ENCODE measurements at places on chromosomes 2 and 18.

DNA sequence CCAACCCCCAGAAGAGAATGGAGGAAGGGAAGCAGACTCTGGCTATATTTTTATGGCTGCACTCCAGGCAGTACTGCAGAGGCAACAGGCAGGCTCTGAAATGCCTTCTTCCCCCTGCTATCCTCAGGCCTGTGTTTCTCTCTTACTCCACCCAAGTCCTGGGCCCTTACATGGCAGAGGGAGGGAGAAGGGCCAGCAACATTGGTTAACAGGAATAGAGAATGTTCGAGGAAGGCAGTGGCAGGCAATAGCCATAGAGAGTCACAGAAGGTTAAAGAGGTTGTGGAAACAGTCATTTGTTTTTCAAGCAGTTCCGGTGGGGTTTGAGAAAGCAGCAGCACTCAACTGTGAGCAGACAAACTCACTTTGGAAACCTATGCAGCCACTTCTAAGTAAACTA lies 15.1 kb upstream of the DARS1 start:
- DNase-seq: no peak

- DNase-seq: no peak
Observed at GRCh38 chr2:218081695-218082094, 12.6 kb downstream of the RUFY4 start.

GRCh38 chr2:77813599-77813998 lies 291.4 kb upstream of the LRRTM4 start:
- no peak for DNase-seq

DNA sequence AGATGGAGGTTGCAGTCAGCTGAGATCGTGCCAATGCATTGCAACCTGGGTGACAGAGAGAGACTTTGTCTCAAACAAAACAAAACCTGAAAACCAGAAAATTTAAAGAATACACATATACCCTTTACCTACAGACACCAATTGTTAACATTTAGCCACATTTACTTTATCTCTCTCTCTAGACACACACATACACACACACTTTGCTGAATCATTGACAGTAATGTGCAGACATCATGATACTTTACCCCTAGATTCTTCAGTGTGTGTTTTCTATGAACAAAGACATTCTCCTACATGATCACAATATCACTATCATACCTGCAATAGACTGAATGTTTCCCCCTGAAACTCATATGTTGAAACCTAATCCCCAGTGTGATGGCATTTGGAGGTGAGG lies 10.2 kb upstream of the CFLAR start:
- DNase-seq: no peak

- no peak for DNase-seq
Observed at GRCh38 chr2:222355860-222356259, 57.1 kb upstream of the PAX3 start.

DNA sequence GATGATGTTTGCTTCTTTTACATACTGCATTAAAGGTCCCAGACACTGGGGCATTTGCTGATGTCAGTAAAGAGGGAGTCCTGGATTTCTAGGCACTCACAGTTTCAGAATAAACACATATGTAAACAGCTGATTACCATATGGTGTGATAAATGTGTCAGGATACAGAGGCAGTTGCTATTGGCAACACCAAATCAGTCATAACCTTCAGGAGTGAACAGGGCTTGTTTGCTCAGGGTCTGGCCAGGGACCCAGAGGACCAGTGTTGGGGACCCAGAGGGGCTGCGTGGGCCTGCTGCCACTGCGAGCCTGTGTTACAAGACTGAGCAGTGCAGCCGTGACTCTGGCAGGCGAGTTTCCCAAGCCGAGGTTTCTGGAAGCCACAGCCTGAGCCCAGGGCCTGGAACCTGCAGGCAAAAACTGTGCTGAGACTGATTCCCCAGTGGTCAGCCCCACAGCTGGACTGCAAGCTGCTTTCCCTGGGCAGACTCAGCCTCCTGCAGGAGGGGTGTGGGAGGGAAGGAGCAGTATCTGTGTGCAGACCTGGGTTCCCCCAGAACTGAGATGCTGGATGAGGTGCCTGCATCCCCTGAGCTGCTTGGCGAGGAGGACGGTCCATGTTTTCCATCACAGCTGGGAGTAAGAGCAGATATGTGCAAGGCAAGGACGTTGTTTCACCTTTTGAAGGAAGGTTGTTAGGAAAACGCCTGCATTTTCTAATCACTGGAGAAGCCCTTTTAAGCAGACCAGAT lies 23.6 kb downstream of the ASAP2 start:
- DNase-seq: no peak

- no peak for DNase-seq
Observed at GRCh38 chr2:216118474-216118873, 9.3 kb downstream of the XRCC5 start.

GRCh38 chr2:72037261-72037666 lies 110.4 kb downstream of the CYP26B1 start:
- no peak for DNase-seq

GRCh38 chr2:215527736-215528135 lies 91.9 kb upstream of the FN1 start:
- no peak for DNase-seq

DNA sequence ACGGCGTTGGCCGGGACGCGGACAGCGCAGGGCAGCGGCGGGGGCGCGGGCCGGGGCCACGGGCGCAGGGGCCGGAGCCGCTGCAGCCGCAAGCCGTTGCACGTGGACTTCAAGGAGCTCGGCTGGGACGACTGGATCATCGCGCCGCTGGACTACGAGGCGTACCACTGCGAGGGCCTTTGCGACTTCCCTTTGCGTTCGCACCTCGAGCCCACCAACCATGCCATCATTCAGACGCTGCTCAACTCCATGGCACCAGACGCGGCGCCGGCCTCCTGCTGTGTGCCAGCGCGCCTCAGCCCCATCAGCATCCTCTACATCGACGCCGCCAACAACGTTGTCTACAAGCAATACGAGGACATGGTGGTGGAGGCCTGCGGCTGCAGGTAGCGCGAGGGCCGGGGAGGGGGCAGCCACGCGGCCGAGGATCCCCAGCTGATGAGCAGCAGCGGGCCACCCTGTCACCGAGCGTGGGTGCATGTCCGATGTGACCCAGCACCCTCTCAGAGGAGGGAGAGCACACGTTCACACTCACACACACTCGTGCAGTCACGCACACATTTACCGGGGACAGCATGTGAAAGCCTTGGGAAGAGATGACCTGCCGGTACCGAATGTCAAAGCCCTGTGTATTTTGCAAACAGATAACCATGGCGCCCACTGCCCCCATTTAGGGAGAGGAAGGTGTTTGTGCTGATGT lies 4.2 kb downstream of the GDF7 start:
- DNase-seq: no peak

DNA sequence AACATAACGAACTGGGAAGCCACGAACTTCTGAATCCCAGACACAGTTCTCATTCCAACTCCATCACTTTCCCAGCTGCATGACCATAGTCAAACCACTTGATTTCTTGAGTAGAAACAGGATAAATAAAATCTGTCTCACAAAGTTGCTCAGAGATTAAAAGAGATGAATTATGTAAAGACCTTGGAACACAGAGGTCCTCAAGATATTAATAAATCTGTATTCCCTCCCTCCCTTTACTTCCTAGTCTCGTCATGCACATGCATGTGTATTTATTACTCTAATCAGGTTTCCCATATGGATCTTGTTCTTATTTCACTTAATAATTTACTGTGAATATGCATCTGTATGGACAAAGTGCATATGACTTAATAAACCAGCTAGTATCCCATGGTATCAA lies 21.1 kb upstream of the CSRNP3 start:
- DNase-seq: no peak

DNA sequence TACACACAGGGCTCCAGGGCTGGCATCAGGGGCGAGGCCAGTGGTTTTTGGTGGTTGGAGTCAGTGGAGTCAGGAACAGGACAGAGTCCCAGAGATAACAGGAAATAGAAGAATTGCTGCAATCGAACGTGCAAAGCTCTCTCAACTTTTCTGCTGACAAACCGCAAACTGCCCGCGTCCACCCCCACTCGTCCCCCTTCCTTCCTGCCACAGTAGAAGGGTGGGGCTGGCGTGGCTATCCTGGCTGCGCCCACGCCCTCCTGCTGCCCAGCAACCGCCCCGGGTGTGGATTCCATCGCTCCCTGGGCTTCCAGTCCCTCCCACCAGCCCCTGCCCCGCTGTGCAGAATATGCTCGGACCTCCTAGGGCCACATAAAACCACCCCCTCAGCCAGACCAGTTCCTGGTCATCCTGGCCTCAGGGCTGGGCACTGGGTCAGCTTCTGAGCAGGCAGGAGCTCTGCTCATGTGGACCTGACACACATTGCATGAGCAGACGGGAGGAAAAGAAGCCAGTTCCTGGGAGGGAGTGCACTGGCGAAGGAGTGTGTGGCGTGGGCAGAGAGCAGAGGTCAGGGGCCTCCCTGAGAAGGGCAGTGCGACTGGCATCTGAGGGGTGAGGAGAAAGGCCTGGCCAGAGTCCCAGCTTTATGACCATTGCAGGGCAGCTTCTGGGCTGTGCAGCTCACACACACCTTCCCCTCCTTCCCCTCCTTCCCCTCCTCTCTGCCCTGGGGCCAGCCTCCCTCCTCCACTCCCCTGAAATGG lies 85.4 kb upstream of the ATG16L1 start:
- DNase-seq: no peak

DNA sequence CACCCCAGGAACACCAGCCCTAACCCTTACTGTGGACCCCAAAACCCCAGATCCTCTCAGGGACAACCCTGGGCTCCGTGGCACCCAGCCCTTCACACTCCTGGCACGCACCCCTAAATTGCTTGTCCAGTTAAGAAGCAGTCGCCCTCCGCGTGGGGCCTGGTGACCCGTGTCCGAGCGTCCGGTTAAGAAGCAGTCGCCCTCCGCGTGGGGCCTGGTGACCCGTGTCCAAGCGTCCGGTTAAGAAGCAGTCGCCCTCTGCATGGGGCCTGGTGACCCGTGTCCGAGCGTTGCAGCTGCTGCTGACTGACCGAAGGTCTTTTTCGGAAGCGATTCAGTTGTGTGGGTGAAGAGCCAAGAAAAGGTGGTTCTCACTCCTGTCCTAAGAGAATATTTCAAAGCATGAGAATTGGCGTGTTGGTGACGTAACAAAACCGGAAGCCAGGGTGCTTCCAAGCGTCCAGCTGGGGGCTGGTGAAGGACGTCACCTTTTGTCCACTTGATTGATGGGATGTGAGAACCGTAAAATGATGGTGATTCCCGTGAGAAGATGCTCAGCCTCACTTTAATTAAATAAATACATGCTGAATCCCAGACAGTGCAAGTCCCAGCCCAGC lies 70.5 kb downstream of the KCNG2 start:
- DNase-seq: no peak

- DNase-seq: no peak
Observed at GRCh38 chr2:152200565-152201465, 25.3 kb upstream of the STAM2 start.

DNA sequence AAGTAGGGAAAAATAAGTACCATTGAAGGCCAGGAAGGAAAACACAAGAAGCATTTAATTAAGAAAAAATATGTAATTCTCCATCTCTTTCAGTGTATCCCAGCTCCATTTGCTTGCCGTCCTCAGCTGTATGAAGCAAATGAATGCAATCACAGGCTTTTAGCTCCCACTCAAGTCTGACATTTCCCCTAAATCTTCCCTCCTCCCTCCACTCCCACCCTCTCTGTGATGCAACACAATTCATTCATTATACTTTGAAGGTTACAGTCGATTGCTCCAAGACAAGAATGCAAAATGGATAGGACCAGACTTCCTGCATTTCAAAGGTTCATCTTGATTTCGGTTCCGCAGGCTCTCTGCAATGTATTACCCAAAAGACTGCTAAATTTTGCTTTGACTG lies 172.7 kb upstream of the SERPINE2 start:
- DNase-seq: no peak

GRCh38 chr2:3628800-3629199 lies 29.2 kb upstream of the ALLC start:
- no peak for DNase-seq
